ENCODE measurements at places on chromosomes 3 and 15.

DNA sequence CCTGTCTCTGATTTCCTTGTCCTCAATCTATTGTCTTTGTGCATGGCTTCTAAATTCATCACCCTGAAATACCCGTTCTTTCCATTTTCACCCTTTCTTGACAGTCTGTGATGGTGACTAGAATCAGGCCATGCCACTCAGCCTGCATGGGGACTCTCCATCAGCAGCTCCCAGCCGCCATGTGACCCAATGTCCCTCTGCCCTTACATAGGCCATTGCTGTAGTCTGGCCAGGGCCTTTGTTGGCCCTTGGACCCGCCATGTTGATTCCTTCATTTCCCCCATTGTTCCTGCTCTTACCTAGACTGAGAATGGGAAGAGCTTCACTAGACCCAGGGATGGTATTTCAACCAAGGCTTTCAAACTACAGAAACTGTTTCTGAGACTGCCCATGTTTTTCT lies 45.8 kb downstream of the SPSB4 start:
- DNase-seq, result no peak

GRCh38 chr3:71487418-71487817 lies 96.1 kb downstream of the FOXP1 start:
- no peak for DNase-seq

DNA sequence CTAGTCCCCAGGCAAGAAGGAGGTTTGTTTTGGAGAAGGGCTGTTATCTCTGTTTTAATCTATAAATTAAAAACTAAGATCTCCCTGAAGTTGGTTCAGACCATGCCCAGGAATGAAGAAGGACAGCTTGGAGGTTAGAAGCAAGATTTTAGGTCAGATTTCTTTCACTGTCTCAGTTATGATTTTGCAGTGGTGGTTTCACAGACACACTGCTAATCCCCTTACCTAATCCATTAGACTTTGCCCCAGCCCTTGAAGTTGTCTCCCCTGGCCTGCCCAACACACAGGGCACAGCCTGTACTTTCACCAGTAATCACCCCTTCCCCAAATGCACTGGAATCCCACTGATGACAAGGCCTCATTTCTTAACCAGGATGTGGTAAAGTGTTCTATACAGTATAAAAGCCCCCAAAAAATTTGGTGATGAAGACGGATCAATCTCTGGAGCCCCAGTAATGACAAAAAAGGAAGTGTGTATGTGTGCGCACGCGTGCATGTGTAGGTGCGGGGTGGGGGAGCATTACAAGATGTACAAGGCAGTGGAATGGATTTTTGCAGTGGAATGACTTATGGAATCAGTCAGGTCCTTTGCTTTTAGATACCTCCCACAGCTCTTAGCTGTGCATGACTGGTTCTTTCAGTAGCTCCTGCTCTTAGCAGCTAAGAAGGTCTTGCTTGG lies 73.1 kb upstream of the TERB2 start:
- DNase-seq, result no peak

DNA sequence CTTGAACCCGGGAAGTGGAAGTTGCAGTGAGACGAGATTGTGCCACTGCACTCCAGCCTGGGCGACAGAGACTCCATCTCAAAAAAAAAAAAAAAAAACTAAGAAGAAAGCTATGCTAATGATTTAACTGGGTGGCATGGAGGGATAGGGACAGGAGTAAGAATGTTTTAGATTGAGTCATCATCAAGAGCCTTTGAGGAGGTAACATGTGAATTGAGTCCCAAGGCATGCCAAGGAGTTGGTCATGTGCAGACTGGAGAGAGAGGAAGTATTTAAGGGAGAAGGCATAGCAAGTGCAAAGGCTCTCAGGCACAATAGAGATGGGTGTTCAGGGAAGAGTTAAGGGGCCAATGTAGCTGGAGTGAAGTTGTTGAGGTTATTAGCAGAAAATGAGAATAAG lies 9.1 kb downstream of the BNC1 start:
- DNase-seq, result no peak

- no peak for DNase-seq
Observed at GRCh38 chr3:158743664-158744566, 11.7 kb upstream of the RARRES1 start.

DNA sequence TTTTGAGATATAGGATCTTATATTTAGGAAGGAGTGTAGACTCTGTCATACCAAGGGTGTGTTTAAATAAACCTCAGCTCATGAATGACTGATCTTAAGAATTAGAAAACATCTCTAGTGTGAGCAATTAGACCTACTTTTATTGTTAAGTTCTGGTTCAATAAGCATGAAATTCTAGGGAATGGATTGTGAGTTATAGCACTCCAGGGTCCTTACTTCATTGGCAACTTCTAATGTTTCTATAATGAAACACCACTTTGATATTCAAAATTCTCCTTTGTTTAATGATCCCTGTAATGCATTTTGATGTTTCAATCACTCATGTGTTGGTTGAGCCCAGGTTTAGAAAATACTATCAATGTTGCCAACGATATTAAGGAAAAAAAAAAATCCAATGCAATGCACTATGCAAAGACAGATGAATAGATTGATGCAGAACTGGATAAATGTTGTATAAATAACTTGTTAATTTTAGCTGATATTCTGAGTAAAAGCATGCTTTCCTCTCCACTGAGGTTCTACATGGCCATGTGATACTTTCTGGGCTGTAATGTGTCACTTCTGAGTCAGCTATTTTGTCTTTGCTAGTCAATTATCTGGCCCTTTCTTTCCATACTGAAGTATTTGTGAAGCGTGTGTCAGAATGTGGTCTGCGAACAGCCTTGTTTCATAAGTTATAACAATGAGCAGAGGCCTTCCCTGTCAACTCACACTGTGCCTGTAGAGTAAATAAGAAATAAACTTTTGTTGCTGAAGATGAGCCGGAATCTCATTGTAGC lies 1035.9 kb downstream of the PLOD2 start:
- DNase-seq, result no peak

DNA sequence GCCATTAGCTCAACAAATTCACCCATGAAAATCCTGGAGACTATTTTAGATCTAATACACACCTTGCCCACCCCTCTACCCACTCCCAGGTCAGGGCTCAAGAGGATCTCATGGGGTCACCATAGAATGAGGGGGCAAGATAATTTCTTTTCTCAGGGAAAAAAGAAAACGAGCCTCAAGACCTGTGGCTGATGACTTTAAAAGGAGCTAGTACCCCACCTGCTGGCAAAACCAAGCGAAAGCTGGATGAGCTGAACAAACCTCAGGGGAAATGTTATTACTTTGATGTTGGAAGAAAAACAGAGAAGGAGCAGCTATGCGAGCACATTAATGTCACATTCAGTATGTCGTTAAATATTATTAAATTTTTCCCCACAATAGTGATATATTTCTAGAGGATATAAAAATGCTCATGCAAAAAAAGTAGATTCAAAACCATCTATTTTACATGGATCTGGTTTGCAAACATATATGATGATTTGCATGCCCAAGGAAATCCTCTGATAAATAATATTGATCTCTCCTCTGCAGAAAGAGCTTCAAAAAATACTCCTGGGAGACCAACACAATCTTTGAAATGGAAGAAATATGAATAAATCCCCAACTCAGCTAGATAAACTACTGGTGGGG lies 37.7 kb downstream of the PLD1 start:
- DNase-seq, result peak; percentile 1

- DNase-seq, result no peak
Observed at GRCh38 chr15:63025460-63025859, 17.1 kb upstream of the TPM1 start.

GRCh38 chr3:28210968-28211713 lies 30.3 kb upstream of the CMC1 start:
- no peak for DNase-seq

DNA sequence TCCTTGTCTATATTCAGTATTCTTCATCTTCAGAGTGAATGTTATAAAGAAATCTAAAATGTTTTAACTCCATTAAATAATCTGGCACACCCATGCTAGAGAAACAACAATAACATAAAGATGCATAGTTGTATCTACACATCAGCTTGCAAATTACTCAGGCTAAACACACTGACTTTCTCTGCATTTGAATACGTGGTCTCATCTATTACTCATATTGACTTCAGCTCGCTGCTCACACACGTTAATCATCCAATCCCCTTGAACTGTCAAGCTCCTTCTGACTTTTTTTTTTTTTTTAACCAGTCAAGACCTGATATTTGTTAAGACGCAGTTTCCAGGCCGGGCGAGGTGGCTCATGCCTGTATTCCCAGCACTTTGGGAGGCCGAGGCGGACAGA lies 1137.3 kb upstream of the CADM2 start:
- no peak for DNase-seq

GRCh38 chr3:115321400-115321805 lies 174.3 kb upstream of the ZBTB20 start:
- DNase-seq, result no peak

GRCh38 chr15:50925281-50925680 lies 16.8 kb downstream of the AP4E1 start:
- no peak for DNase-seq

DNA sequence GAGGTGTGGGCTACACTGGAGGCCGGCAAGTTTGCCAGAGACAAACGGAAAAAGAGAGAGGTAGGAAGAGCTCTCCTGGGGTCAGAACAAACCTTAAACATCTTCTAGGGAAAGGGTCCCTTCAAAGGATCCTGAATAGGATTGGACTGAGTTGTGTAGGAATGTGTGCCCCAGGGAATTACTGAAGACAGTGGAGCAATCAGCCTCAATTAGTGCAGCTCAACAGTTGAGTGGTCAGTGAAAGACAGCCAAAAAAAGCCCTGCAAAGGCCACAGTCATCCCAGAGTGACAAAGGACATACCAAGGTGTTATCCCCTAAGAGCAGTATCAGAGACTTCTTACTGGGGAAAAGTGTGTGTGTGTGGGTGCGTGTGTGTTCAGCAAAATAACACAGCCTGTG lies 70.3 kb downstream of the NUP210 start:
- DNase-seq, result no peak

DNA sequence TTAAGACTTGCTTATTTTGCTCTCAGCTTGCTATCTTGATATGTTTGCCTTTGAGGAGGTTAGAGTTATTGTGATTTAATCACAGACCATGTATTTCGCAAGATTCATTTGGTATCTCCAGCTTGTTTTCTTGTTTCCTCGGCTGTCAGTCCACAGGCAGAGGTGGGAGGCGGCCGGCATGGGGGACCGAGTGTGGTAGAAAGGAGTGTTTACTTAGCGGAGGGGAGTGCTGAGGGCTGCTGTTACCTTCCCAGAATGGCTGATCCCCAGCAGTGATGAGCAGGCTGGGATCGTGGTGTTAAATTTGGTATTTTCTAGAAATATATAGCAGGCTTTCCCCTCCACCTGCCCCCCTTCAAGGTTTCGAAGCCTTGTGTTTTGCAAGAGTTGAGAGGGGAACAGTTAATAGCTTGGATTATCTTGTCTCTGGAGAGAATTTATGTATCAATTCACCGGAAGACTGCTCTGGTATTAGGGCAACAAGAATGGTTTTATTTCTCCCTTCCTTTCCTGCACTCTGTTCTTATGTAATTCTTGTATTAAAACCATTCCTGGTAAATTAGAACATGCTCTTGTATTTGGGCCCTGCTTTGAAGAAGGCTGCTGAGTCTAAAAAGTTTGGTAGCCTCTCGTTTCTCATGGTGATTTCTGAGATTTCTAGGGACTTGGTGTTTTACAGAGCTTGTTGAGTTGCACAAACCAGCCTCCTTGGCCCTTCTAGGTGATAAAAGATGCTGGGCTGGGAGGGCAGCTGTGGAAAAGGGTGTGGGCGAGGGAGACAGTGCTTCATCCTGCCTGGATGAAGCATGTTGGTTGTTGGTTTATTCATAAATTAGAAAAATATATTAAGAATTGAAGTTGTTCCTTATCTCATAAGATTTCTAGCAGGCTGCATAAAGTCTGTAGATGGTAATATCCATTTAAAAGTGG lies 151.4 kb downstream of the IGF1R start:
- no peak for DNase-seq

- DNase-seq, result no peak
Observed at GRCh38 chr15:39399600-39399999, 181.3 kb upstream of the THBS1 start.

DNA sequence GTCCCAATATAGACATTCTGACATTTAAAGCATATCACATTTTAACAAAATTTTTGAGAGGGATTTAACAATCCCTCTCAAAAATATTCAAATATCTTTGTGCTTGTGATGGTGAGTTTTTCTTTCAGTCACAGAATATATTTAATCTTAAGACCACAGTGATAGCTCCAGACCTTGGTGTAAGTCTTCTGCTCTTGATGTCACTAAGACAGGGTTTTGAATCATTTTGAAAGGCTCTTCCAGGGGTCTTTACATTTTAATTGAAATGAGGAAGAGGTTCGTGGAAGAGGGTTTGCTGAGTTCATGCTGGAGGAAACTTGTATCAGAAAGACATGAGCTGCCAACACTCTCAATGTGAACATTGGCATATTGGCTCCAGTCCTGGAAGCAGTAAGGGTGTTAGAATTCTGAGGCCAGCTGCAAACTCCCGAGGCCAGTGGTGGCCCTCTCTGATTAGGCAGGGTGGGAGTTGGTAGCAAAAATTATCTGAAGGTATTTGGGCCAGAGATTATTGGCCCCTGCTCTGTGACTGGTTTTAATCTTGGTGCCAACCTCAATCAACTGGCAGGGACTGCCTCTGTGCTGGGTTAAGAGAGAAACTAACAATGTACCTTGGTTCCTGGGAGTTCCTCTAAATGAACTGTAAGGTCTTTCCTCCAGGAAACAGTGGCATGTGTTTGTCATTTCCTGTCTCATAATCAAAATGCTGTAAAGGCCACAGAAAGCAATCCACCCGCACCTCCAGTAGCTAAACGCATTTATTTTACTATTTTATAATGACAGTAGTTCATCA lies 5.3 kb downstream of the POU1F1 start:
- no peak for DNase-seq

DNA sequence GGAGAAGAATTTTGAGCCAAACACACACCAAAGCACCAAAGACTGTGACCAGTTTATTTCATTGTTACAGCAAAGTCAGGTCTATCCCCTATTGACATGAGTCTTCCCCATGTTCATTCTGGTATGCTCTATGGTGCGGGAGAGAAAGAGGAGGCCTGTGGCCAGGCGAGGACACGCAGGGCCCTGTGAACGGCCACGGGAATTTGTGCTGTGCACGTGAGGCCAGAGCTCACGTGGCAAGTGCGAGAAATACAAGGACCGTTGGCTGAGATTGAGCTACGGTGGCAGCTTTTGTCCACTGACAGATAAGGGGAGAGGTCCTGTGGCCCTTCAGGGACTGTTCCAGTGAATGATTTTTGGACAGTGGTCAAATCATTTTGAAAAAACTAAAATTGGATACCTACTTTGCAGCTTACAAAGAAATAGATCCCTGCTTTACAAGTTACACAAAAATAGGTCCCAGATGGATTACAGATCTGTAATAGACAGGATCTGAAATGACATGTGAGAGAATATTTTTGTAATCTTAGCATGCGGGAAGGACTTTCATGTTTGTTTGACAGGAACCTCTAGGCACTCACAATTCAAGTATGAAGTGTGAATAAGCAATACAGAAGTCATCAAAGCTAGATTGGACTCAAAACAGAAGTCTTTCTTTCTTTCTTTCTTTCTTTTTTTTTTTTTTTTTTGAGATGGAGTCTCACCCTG lies 9.2 kb downstream of the ZSCAN2 start:
- no peak for DNase-seq

- DNase-seq, result no peak
Observed at GRCh38 chr3:103169289-103169688, 734.5 kb downstream of the ZPLD1 start.

- DNase-seq, result peak; percentile 6
Observed at GRCh38 chr3:60594025-60594424, 657.2 kb downstream of the FHIT start.

- DNase-seq, result no peak
Observed at GRCh38 chr15:90465930-90466567, 63.7 kb upstream of the CRTC3 start.

GRCh38 chr3:188819939-188820338 lies 351.8 kb upstream of the TPRG1 start:
- no peak for DNase-seq

GRCh38 chr15:36802861-36803531 lies 223.6 kb downstream of the CDIN1 start:
- no peak for DNase-seq

All from NCI-H510A (cell line).